ENCODE measurements at places on chromosomes 5 and 9.

GRCh38 chr9:129987047-129987446 is 55.9 kb downstream of the FNBP1 start:
- no peak for DNase-seq

GRCh38 chr9:108621991-108622855 is 233.6 kb downstream of the ACTL7B start:
- DNase-seq: no peak

GRCh38 chr9:95529910-95530309 is 13.1 kb upstream of the PTCH1 start:
- no peak for DNase-seq

- no peak for DNase-seq
Observed at GRCh38 chr5:7650755-7651154, 200.2 kb downstream of the CFAP90 start.

DNA sequence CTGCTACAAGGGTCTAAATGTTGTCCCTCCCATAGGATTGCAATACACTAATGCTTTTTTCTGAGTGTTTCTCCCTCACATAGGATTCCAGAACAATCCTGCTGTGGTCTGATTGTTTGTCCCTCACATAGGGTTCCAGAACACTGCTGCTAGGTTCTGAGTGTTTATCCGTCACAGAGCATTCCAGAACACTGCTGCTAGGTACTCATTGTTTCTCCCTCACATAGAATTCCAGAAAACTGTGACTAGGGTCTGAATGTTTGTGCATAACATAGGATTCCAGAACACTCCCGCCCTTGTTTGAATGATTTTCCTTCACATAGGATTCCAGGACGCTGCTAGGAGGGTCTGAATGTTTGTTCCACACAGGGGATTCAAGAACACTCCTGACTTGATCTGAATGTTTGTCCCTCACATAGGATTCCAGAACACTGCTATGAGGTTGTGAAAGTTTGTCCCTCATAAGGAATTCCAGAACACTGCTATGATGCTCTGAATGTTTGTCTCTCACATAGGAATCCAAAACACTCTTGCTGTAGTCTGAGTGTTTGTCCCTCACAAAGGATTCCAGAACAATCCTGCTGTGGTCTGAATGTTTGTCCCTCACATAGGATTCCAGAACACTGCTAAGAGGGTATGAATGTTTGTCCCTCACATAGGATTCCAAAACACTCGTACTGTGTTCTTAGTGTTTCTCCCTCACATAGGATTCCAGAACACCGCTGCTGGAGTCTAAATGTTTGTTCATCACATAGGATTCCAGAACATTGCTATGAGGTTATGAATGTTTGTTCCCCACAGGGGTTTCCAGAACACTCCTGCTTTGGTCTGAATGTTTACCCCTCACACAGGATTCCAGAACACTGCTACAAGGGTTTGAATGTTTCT is 213.5 kb downstream of the FOXD4L6 start:
- DNase-seq: no peak

GRCh38 chr5:115192098-115192497 is 22.4 kb upstream of the TRIM36 start:
- no peak for DNase-seq

DNA sequence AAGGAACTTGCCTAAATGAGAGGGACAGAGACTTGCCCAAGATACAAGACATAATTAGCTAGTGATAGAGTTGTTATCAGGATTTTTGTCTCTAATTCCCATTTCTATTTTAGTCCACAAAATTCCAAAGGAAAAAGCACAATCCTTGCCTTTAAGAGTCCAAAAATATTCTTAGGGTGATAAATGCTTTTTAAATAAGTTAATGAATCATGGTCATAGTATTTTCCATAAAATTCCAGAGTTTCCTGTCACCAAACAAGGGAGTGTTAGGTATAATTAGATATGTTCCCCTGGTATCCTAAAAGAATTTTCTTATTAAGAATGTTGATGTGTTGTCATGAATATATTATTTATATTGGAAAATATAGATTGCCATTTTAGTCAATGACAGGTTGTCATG is 21.8 kb upstream of the CEP72 start:
- DNase-seq: no peak

DNA sequence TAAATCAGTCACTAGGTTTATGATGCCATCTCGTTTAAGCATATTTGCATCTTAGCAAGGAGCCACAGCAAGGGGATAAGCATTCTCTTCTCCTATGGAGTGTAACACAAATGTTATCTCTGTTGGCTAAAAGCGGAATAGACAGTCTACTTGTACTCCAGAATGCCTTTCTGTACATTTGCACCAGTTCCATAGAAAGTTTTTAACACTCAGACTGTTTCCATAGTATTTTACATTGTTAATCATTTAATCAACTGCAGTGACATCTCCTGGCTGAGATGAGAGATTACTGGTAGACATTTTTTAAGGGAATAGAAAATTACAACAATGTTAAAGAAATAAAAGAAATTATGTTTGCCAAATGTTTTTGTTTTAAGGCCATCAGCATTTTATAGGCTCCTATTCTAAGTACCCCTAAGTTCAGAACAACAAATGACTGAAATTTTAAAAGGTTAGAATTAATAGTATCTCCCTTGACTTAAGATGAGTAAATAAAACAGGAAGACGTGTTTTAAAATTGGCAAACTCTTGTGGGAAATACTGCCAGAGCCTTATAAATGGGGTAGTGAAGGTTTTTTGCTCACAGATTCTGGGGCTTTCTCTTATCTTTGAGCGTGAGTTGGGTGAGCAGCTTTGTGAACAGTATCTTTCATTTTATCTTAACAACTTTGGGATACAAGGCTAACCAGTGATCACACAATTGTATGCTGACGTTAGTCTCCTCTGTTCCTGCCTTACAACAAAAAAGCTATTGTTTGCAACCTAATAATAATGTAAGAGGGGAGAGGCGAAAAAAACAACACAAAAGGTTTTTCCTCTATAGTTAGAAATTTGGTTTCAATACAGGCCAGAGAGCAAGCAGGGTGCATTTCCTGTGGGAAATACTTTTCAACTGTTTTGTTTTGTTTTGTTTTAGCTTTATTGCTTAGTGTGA is 294.3 kb downstream of the FBXL7 start:
- DNase-seq: no peak

GRCh38 chr5:78589923-78590322 is 58.6 kb downstream of the LHFPL2 start:
- DNase-seq: no peak

GRCh38 chr5:125461641-125462072 is 715.2 kb upstream of the ZNF608 start:
- no peak for DNase-seq

- no peak for DNase-seq
Observed at GRCh38 chr5:131980696-131981095, 30.8 kb downstream of the ACSL6 start.

GRCh38 chr9:129319076-129319937 is 141.2 kb upstream of the IER5L start:
- DNase-seq: no peak

DNA sequence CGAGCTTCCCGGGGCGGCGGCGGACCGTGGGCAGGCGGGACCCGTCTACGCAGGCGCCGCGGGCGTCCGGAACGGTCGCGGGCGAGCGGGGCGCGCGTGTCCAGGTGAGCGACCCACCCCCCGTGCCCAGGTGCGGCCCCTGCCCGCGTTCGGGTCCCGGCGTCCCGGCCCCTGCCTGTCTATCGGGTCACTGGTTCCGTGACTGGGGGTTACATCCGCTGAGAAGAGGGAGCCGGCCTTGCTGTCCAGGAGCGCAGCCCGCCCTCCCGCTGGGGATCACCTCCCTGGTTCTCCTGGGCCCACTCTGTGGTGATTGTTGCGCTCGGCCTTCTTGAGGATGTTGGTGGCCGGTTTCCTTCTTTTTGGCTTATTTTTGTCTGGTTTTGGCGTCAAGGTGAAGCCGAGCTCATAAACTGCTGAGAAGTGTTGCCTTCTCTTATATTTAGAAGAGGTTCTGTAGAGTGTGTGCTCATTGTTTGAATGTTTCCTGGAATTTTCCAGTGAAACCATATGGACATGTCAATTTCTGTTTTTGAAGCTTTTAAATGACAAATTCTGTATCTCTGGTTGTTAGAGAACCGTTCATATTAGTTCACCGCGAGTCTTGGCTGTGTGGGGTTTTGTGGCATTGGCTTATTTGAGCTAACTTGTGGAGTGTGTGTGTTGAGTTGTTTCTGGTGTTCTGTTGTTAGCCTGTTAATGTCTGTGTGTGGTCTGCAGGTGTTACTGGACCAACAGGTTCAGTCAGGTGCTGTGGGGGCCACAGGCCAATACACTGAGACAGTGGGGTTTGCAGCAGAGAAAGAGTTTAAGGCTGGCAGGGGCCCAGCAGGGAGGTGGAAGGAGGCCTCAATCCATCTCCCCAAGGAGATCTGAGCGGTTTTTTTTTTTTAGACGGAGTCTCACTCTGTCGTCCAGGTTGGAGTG is 621 bp downstream of the CEP72 start:
- peak; percentile 7 for DNase-seq

DNA sequence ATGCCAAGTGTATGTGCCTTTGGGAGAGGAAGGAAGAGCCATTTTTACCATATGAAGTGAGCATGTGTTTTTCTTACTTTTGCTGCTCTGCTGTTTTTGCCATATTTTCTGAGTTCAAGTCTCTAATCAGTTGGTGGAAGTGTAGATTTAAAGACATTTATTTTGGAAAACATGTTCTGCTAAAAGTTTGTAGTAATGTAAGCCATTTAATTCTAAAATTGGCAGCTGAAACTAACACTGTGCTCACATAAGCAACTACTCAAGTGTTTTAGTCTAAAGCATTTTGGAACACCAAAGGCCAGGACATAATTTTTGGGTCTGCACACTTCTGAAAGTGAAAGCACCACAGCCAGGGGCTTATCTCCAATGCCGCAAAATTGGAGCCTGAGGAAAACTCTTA is 363.4 kb upstream of the ZNF608 start:
- DNase-seq: no peak

DNA sequence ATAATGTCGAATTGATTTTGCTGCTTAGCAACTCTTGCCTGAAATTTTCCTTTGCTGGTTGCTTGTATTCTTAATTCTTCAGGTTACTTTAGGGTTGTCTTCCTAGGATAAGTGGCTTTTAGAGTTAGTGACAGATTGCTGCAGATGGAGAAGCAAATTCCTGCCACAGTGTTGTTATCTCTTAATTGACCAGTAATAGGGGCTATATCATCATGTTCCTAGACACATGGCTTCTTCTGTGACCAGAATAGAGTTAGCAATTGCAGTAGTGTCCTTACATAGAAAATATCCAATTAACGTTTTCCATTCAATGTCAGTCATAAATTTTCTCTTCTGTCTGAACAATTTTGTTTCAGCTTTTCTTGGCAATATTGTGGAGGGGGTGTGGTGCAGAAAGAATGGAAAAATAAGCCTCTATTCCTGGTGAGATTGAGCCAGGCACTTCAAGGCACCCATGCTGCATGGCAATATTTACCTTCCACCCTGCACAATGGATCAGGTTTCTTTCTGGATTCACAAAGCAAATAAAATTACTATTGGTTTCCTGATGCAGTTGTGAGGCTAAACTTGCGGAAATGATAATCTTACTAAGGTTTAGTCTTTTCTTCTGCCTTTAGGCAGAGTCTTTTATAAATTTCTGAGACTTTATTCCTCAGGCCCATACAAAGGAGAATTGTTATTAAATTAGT is 1481.5 kb downstream of the EFNA5 start:
- DNase-seq: no peak

GRCh38 chr9:137462986-137463930 is 4.1 kb upstream of the NSMF start:
- DNase-seq: no peak

DNA sequence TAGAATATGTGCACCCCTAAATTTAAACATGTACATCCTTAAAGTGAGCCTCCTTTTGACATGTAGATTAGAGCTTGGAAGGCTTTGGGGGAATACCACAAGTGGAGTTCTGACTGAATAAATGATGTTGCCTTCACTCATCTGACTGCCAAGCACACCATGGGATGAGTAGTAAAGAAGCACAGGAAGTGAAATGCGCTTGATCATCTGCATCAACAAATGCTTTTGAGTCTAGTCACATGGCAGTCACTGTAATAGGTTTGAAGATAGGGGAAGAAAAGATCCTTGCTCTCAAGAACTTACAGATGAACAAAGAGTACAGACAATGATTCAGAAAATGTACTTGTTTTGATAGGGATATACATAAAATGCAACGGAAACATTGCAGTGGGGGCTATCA is 62.0 kb upstream of the STARD4 start:
- DNase-seq: no peak

DNA sequence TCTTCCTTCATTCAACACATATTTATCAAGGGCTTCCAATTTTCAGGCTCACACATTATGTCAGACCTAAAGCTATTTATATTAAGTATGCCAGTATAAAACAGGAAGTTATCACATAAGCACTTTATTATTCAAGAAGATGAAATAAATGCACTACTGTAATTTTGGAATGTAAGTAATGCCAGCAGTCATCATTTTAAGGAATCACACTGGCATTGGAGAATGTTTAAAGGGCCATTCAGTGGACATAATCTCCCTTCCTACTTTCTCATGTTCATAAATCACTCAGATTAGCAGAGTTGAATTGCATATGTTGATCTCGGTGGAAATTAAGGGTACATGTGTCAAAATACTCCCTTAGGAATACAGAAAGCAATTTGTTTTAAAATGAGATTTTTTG is 164.4 kb downstream of the GIN1 start:
- no peak for DNase-seq

GRCh38 chr9:100357501-100357900 is 4.8 kb upstream of the TEX10 start:
- DNase-seq: no peak

- no peak for DNase-seq
Observed at GRCh38 chr5:73265641-73266040, 92.6 kb downstream of the TMEM174 start.

DNA sequence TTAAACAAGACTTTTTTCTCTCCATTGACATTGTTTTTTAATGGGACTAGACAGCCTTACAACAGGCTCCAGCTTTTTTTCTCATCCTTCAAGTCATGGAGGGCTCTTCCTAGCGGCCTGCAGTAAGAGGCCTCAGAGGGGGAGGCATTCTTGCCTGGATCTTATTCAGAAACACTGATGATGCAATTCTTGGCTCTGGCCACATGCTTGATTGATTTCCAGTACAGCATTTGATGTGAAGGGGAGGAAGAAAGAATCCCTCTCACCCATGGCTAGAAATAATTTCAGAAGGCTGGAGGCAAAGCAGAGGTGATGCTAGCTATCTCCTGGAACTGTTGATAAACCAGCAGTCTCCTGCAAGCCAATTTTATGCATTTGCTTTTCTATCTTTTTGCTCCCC is 324.8 kb downstream of the PRELID2 start:
- DNase-seq: no peak

DNA sequence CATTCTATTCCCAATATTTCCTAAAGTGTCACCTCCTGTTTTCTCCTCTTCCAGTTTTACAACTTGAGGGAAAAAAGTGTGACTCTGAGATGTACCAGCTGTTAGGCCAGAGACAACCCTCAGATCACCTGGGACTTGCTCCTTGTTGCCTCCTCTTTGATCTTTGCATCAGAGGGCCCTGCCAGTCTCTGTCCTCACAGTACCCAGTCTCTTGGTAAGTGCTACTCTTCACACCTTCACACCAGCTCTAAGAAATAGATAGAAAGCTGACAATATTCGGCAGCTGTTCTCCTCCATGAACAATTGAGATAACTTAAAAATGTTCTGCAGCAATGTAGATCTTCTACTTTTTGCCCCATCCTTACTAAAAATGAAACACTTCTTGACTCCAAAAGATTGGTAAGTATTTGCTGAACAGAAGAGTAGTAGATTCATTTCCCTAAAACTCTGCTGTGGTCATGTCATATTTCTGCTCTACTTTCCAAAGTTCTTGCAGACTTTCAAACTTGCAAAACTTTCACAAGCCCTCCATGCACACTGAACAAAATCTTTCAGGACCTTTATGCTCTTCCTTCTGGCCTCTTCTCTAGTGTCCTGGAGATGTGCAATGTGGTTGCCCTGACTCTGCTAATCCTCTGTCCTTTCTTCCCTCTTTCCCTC is 188.6 kb downstream of the SNX18 start:
- no peak for DNase-seq

All from activated CD4-positive, alpha-beta T cell treated with anti-CD3 and anti-CD28 coated beads, Interleukin-2, amount 50 U/mL, for 4 hours (primary cell).